ENCODE measurements at places on chromosomes 5 and 9. TPM values are rescaled to one million over a fixed set of nuclear protein-coding genes. Genes with fewer than 3 reads are reported as not detected.

CLIC3 gene
- not detected for total RNA-seq

GRCh38 chr5:79886456-79886855 lies 104.6 kb downstream of the MTX3 start:
- no peak for DNase-seq

GRCh38 chr5:142074006-142074405 lies 34.6 kb upstream of the NDFIP1 start:
- no peak for DNase-seq

DNA sequence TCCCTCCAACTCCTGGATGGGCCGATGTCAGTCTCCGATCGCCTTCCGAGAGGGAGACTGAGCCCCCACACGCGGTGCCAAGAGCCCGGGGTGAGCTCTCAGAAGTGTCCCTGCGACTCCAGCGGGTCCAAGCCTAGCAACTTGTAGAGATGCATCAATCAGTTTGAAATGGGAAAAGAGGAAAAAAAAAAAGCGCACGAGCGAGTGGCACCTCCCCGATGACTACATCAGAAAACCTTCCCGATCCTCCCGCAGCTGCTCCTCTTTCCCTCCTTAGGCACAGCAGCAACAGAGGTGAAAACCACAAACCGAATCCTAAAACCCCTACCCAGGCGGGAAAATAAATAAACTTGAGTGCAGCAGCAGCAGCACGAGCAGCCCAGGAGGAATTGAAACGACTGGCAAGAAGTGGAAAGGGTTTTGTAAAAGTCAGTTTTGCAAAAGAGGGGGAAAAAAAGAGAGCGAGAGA lies 1.0 kb upstream of the EFNA5 start:
- peak; percentile 74 for DNase-seq

- DNase-seq = no peak
These were observed 49.0 kb downstream of the OLFM1 start for GRCh38 chr9:135136481-135136880.

DNA sequence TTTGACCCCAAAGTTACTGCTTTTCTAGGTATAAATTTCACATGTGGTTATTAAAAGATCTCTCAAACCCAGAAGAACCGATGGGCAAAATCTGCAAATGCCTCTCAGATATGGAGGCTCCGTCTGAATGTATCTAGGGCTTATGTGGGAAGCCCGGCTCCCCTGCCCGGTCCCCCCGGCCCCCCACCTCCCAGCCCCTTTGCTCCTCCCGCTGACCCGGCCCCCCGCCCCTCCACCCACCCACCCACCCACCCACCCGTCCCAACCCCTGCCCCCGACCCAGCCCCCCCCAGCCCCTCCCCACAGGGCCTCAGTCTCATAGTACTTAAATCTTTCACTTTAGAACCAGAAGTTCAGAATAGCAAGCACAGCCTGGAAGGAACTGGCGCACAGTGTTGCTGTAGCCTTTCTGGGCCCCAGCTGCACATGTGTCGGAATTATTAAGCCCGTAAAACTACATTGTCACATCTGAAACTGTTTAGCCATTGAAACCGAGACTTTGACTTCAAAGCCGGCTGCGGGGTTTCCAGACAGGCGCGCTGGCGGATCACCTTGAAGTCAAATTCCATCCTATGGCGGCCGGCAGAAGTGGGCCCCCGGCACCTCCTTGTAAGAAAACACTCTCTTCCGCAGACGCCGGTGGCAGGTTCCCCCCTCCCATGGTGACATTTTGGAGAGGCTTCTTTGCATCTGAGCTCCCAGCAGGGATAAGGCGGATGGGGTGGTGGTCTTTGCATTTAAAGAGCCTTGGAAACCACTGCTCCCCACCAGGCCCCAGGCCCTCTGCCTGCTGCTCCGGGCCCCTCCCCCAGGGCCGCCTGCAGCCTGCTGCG lies 12.8 kb downstream of the NKD2 start:
- no peak for DNase-seq

FREM1 gene
- 0.29 TPM for total RNA-seq

STING1 gene
- 127 TPM for total RNA-seq

DNA sequence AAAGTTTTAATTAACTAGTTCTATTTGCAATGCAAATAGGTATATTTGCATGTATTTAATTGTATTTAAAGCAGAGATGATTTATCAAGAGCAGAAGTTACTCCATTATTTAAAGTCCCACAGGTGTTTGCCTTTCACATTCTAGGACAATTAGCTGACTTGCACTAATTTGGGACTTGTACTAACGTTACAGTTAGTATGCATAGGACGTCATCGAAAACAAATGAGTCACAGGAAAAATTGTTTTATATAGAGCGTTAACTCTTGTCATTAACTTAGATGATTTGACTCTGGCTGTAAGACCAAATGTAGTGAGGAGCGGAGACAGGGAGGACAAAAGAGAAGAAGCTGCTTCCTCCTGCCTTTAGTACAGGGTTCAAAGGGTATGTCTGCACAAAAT lies 126.1 kb upstream of the IFNE start:
- DNase-seq = no peak

DNA sequence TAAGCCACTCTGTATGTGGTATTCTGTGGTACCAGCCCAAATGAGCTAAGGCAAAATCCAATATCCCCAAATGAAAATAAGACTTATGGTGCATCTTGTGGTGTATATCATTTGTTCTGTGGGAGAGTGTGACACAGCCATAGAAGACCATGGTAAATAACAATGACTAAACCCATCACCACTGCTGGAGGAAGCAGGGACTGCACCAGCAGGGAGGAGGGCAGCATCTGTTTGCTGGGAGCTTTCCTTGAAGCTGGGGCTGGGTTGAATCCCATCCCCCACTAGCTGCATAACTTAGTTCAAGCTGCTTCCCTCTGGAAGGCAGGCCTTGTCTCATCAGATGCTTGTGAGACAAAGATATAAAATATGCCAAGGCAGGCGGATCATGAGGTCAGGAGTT lies 14.2 kb downstream of the GADD45G start:
- no peak for DNase-seq

CDC20B gene
- 0.14 TPM for total RNA-seq

- no peak for DNase-seq
These were observed 37.9 kb downstream of the ZFR start for GRCh38 chr5:32406650-32407049.

GRCh38 chr5:112174959-112175594 lies 244.0 kb downstream of the EPB41L4A start:
- DNase-seq = peak; percentile 58

GRCh38 chr9:114799441-114799840 lies 6.4 kb downstream of the TNFSF15 start:
- DNase-seq = no peak

- DNase-seq = no peak
These were observed 331.5 kb upstream of the ZNF462 start for GRCh38 chr9:106531491-106531890.

DNA sequence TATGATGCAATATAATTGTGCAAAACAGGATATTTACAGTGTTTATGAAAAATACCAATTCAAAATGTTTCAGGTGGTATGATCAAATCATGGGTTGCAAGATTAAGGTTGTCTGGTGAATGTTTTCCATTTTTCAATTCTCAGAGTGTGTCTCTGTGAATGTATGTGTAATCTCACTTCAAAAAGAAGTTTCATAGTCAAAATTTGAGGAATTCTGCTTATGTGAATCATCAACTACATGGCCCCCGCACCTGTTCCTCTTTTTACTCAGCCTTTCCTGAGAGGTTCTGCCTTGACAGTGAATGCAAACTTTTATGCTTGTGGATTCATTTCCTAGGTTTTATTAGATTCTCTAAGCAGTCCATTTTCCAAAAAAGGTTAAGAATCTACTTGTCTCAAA lies 32.1 kb downstream of the KCTD16 start:
- no peak for DNase-seq

NFIB gene
- 160 TPM for total RNA-seq

- DNase-seq = peak; percentile 23
These were observed 3.0 kb upstream of the DNAJB5 start for GRCh38 chr9:34986540-34987047.

LIFR gene
- total RNA-seq = 36.4 TPM

DNA sequence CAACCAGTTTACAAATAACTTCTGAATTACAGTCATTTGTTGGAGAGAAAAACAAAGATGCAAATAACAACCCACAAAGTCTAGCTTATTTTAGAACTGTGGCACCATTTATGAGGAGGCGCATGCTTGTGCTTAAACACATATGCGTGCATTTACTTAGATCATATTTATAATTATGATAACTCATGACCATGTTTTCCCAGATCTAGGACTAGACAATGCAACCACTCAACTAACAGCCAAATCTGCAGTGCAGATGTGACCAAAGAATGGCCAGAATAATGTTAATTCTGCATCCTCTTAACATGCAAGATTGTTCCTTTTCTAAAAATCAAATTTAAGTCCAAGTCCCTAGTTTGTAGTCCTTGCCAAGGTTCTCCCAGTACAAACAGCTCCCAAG lies 167.3 kb upstream of the FST start:
- DNase-seq = no peak

LTC4S gene
- total RNA-seq = 0.95 TPM

- no peak for DNase-seq
These were observed 27.5 kb downstream of the ERP44 start for GRCh38 chr9:100071271-100071670.

DNA sequence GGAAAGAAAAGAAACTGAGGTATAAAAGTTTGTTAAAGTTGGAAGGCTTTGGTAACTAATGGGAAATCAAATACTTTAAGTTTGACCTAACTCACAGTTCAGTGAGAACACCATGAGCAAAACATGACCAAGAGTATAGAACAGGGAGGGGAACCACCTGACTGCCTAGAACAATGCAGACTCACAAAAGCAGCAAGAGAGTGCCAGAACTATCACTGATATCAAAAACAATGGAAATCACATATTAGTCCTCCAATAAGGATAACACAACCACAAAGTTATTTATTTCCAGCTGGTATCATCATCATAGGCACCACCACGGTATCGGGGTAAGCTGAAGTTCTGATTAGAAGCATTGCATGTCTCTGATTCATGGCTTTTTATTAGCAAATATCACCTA lies 77.5 kb downstream of the TRPM6 start:
- DNase-seq = no peak

GRCh38 chr5:17000291-17000939 lies 64.3 kb upstream of the MYO10 start:
- peak; percentile 77 for DNase-seq

DNA sequence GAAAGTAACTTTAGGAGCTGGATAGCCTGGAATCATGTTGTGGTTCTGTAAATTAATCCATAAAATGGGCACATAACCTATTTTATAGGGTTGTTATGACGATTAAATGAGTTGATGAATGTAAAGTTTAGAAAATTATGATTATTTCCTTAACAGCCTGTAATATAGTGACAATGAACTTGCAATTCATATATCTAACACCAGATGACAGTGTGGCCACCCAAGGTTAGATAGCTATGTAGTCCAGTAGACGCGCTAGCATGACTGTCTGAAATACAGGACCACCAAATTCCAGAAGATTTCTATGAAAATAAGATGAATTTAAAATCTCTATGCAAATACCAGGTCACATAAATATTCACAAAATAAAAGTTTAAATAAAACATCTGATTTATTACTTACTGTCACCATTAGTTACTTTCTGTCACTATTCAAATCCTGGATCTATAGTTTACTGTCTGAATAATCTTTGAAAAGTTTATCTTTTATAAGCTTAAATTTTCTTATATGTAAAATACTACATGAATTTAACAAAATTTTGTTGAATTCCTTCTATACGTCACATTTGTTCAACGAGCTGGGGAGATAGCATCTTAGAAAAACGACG lies 26.1 kb upstream of the MACIR start:
- peak; percentile 62 for DNase-seq

DNA sequence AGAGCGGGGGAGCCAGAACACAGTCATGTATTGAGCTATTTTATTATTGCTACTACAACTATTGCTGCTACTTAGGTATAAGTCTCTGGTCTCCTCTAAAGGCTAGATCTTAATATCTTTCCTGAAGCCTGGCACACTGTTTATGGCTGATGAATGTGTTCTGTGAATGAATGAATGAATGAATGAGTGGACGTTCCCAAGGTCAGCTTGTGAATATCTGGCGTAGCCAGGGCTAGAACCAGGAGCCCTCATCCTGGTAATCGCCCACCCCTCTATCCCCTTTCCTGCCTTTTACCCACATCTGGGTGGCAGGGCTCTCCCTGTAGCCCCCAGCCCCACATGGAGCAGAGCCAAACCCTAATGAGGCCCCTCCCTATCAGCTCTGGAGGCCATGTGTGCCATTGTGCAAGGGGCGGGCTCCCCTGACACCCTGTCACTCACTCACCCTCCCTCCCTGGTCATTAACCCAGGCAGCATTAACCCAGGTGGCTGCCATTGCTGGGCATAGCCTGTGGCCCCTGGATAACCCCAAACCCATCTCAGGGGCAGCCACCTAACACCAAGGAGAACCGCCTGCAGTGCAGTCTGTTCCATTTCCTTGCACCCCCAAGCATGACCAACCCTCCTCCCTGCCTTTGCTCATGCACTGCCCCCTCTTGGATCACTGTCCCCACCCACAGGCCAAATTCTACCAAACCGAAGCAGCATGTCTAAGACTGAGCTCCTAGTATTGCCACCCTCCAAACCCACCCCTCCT lies 2.0 kb upstream of the AKNA start:
- no peak for DNase-seq

GARNL3 gene
- total RNA-seq = 8.3 TPM

DNA sequence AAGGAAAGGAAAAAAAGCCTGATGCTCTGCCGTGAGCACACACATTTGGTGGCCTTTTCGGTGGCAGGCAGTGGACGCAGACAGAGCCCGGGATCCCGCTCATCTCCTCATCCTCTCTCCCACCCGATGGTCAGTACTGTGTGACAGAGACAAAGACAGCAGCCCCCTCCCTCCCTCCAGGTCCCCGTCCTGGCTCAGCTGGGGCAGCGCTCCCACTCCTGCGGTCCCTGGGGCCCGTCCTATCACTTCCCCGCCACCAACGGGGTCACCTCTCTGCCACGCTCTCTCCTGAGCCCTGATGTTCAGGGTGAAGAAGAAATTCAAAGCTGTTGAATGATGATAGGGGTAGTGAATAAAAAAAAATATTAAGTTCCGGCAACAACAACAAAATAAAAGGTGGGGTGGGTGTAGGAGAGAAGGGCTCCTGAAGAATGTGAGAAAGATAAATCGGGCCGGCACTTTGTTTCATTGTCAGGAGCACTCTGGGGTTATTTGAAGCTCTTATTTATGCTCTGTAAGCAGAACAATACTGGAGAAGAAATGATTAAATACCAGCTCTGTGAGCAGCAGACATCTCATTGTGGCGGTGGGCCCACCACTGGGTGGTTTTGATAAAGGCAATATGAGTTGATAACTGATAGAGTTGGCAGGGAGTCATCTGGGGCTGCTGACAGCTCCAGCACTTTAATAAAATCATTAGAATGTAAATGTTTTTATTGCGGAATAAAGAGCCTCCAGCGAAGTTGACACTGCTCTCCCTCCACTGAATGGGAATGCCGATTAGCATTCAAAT lies 417.7 kb downstream of the IRX1 start:
- DNase-seq = no peak

DNA sequence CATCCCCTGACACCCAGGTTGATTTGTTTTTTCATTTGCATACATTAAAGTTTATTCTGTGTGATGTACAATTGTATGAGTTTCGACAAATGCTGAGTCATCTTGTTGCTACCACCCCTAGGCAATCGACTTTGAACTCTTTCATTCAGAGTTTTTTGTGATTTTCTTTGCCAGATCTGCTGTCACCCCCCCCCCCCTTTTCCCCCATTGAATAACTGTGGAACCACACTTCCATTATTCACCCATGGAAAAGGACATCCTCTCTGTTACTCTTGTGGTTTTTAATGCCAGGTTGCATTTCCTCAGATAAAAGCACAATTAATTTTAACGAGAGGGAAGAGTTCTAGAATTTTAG lies 13.7 kb upstream of the FAM120AOS start:
- DNase-seq = no peak

Data from endothelial cell of umbilical vein (primary cell).